D341Med (cell line): ENCODE measurements at places on chromosomes 6 and 20.

GRCh38 chr20:36336954-36337704 lies 31.0 kb downstream of the DLGAP4 start:
- no peak for DNase-seq

DNA sequence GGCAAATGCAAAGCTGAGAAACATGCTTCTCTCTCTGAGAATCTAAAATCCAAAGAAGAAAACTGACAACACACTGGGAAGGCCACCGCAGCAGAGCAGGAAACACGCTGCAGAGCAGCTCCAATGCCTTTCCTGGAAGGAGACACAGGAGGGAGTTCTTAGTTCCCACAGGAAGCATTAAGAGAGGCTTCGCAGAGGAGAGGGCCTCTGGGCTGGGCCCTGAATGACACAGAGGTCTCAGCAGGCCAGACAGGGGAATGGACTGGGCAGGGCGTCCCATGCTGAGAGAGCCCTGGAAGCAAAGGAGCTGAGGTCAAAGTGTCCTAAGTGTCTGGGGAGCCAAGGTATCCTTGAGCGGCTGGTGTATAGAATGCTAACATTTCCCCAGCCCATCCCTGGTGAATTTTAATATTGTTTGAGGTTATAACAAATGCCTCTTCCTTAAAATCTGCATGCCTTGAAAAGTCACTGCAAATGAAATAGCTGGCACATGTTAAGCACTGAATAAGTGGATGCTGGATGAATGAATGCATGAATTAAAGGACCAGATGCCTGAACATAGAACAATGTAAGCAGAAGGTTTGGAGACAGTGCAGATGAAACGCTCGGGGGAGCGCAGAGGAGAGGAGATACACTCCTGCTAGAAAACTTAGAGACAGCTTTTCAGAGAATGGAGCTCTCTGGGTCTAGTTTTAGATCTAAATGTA lies 110.0 kb upstream of the SYNDIG1 start:
- DNase-seq = no peak

DNA sequence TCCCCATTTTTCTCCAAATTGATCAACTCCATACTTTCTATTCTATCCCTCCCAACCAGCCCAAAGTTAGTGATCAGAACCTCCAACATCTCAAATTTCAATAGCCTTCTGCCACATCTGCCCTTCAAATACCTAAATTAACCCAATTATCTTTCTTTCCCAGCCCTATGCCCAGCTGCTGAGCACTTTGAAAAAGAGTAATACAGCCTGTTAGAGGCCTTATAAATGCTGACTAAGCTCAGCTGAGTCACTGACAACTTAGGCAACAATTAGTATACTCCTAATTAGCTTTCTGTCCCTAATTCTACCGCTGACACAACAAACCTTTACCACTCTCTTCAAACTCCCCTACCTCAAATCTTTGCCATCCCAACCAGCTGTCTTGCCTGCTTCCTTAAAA lies 23.5 kb downstream of the RUNX2 start:
- no peak for DNase-seq

- DNase-seq = no peak
Observed at GRCh38 chr6:157682856-157683481, 140.1 kb upstream of the SNX9 start.
